Cardiac septum (tissue), 1 donor: ENCODE measurements at places on chromosomes 6 and 20. TPM values are rescaled to one million over a fixed set of nuclear protein-coding genes. Genes with fewer than 3 reads are reported as not detected.

- DNase-seq = no peak
These were observed 59.4 kb downstream of the TMEM242 start for GRCh38 chr6:157263881-157264397.

COL10A1 gene
- 3.3 TPM for total RNA-seq

- no peak for DNase-seq
These were observed 64.0 kb downstream of the JAG1 start for GRCh38 chr20:10609770-10610169.

- no peak for DNase-seq
These were observed 252.8 kb upstream of the HS3ST5 start for GRCh38 chr6:114595591-114595990.

RIPOR3 gene
- 3.4 TPM for total RNA-seq

GRCh38 chr6:161139766-161140553 is 133.9 kb downstream of the AGPAT4 start:
- peak; percentile 74 for DNase-seq

GRCh38 chr20:43665466-43666176 is 1.3 kb upstream of the MYBL2 start:
- DNase-seq = no peak

CLPSL2 gene
- not detected for total RNA-seq

LY6G6C gene
- total RNA-seq = not detected

DNA sequence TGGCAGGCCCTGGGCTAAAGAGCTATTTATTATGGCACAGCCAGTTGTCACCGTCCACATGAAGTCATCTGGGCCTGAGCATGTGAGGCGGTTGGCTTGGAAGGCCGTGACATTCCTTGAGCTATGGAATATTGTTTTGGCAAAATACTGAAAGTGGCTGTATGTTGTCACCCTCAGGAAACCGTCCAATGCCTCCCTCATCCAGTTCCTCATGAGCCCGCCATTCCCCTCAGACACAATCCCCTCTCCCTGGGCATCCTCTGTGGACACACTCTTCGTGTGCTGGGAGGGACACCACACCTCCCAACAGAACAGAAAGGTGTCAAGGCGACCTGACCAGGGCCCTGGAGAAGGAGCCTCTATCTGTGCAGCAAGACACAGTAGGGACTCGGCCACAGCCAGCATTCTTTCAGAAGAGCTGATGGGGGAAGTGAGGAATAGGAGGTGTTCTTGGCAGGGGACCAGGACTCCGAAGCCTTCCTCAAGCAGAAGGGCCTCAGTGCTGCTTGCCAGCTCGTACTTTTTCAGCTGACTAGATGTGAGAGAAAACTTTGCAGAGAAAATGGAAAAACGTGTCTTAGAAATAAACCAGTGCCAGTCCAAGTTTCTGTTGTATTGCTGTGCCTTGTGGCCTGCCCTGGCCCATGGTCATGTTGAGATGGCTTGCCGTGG is 120.5 kb downstream of the SOD2 start:
- DNase-seq = no peak

DNA sequence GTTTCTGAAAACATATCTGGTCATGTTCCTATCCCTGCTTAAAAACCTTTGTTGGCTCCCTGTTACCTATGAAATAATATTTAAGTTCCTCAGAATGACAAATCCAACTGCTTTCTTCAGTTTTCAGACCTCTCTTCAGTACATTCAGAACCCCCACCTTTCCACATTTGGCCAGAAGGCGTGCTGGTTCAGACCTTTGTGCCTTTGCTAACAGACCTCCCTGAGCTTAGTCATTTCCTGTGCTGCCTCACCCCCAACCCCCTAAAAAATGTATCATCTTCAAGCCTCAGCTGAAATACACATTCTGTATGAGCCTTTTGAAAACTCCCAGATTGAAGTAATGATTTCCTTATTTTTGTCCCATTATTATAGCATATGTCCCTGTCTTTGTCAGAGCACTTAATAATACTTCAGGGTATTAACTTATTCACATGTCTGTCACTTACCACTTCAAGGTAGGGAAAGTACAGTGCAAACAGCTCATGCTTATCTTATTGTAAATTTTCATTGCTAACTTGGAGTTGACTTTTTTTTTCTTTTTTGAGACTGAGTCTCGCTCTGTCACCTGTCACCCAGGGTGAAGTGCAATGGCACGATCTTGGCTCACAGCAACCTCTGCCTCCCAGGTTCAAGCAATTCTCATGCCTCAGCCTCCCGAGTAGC is 19.7 kb downstream of the FAM217A start:
- no peak for DNase-seq

GRCh38 chr6:107293350-107293749 is 166.0 kb downstream of the PDSS2 start:
- no peak for DNase-seq

GRCh38 chr6:160015778-160016684 is 47.1 kb downstream of the IGF2R start:
- DNase-seq = no peak

SYNGAP1 gene
- 9.0 TPM for total RNA-seq

DNA sequence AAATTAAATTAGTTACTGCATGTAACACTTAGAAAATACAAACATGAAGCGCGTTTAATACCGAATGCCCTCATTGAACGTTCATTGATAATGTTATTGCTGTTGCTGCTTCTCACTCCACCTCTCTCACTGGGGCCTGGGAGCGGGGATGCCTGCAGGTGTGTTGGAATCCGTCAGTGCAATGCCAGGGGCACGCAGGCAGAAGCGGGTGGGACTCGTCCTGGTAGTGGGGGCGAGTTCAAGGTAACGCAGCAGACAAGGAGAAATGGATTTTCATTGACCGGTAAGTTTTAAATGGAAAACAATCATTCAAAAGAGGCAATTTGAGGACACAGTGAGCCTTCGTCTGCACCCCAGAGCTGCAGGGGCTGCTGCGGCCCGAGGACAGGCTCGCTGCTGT is 71.2 kb upstream of the AFDN start:
- DNase-seq = no peak

- no peak for DNase-seq
These were observed 96.7 kb downstream of the BMP5 start for GRCh38 chr6:55778705-55779104.

DNA sequence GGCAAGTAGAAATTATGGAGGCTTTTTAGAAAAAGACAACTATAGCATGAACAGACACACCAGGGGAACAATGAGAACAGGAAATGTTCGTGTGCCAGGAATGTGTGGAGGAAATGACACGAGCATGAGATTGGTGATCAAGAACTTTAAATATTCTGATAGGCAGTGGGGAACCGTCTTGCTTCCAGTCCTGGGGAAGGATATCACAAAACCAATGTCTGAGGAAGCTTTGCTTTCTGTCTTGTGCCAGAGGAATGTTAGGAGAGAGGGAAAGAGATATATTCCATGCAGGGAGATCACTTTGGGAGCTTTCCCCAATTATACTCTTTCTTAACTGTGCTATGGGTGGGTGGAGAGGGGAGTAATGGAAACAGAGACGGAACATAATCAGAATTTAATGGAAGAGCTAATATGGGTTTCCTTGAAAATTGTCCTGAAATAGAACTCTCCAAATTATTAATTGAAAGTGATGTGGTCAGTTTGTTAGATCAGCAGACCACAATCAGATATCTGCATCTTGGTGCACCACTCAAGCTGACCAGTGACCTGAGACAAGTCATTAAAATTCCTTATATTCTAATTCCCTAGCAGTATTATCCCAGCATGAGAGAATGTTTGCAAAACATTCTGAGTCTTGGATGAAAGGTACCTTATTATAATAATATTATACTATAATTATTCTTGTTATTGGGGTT is 178.2 kb downstream of the SOX4 start:
- DNase-seq = no peak

RGS17 gene
- 0.43 TPM for total RNA-seq
